ENCODE measurements at places on chromosomes 4 and X.
A peak's percentile ranks its signal among the peaks of the same experiment; 100 is the strongest.

DNA sequence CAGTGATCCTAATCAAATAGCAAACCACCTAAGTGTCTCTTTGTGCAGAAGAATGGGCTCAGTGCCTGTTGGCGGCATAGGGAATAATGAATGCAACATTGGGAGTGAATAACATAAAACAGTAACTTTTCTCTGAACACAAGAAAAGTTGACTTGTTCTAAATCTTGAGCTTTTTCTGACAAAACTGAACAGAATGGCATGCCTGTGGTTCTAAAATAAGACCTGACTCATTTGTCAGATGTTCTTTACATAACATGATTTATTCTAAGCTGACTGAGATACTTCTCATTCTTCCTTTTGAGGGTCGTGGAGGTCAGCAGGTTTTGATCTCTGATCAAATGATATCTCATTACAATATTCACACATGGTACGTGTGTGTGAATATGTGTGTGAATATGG lies 165.4 kb upstream of the WDR1 start:
- no peak for DNase-seq

- no peak for DNase-seq
Measured at GRCh38 chr4:39048311-39048710, 13.7 kb upstream of the KLHL5 start.

DNA sequence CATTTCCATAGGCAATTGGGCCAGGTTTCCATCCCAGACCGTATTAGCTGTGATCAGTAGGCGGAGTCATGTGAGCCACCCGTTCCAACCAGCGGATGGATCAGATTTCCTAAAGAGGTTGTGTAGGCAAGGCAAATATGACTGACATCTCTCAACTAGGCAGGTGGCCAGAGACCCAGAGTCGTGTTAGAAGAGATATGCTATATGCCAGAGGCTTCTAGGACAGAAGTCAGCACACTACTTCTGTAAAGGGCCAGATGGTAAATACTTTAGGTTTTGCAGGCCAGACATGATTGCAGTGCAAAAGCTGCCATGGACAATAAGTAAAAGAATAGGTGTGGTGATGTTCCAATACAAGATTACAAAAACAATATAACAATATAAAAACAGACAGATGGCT lies 788.4 kb downstream of the RPA4 start:
- DNase-seq, result no peak

GRCh38 chr4:128862608-128863311 lies 53.3 kb downstream of the JADE1 start:
- DNase-seq, result peak; percentile 60

DNA sequence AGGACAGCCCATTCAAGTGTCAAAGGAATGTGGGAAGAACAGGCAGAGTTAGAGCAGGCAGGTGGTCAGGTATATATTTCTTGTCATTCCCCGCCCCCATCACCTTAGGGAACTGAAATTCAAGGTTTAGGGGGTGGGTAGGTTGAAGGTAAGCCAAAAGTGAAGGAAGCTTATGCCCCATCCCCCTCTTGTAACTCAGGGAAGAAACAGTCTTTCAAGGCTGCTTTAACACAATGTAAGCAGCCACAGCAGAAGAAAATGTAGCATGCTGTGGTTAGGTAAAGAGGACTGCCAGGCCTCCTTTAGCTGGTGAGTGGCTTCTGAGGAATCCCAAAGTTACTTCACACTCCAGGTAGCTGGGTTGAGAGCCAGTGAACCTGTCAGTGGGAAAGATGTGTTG lies 122.3 kb downstream of the RS1 start:
- no peak for DNase-seq

DNA sequence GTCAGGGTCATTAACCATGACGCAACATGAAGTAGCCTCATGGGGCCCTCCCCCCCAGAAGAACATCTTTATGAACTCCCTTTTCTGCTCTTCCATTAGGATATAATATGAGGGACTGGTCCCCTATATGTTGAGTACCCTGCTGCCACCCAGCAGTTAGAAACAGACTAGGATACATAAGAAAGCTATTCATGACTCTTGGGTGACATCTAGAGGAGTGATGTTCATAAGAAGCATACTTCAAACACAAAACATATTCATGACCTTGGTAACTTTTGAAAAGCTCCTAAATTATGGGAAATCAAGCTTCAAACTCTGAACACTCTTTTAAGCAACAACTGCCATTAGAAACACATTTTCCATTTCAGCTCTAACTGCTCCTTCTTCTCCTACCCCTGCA lies 155.2 kb upstream of the SPIN4 start:
- DNase-seq, result no peak

- no peak for DNase-seq
Measured at GRCh38 chr4:102757681-102758080, 3.1 kb downstream of the MANBA start.

DNA sequence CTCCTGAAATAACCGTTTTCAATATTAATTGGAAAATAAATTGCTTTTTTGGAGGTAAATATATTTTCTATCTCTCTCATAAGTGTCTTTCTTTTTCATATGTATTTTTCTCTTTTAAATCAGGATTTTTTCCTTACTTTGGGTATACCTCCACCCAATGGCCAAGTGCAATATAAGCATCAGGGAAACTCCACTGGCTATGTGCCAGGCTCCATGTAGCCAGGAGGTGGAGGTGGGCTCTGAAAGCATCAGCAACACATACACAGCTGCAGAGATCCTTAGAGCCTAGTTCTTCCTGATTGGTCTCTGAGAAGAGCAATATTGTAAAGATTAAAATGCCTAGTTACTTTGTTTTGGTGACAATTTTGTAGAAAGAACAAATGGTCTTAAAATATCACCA lies 3.4 kb downstream of the GABRA2 start:
- no peak for DNase-seq

GRCh38 chr4:154164931-154165839 lies 326.4 kb downstream of the DCHS2 start:
- DNase-seq, result peak; percentile 42

Data from stimulated activated CD4-positive, alpha-beta T cell treated with anti-CD3 and anti-CD28 coated beads, Interleukin-4, amount 100 ng/mL, for 24 hours (primary cell).